ENCODE measurements at places on chromosomes 1 and 21.

DNA sequence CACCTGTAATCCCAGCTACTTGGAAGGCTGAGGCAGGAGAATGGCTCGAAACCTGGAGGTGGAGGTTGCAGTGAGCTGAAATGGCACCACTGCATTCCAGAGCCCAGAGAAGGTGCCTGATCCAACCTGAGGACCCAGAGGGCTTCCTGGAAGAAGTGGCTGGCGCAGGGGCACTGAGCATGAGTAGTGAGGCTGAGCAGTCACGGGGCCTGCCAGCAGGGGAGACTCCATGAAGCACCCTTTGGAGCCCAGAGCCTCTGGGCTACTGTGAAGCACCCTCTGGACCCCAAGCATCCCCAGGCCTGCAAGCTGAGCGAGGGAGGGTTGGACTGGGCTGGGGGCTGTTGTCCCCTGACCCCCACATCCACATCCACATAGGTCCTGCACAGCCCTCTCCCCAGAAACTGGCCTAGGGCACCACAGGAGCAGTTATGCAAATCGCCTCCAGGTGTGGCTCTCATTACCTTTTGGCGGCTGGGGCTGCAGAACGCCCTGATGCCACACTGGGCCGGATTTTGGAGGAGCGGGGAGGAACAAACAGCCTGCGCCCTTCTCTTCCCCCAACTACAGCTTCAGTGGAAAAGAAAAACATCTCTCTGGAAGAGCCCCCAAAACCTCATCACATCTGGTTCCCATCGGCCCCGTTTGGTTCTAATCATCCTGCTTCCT lies 78.2 kb upstream of the TARDBP start:
- no peak for DNase-seq

- DNase-seq = no peak
Measured at GRCh38 chr1:114192328-114192727, 38.7 kb upstream of the SYT6 start.

DNA sequence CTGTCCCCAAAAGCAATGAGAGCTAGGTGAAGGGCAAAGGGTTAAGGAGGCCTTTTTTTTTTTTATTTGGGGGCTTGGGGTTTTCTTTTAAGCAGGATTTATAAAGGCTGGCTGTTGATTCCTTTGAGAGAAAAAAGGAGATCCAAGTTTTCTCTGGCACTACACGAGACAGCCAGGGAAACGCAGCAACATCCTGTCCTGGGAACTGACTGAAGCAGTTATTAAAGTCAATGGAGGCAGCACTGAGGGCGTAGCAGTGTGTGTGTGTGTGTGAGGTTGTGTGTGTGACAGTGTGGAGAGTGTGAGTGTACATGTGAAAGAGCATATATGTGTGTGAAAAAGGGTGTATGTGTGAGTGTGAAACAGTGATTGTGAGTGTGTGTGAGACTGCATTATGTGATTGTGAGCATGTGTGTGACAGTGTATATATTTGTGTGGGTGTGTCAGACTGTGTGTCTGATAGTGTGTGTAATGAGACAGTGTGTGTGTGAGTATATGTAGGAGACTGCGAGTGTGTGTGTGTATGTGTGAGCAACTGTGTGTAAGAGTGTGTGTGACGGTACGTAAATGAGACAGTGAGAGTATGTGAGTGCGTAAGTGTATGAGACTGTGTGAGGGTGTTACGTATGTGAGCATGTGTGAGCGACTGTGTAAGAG lies 65.9 kb upstream of the TIAM1 start:
- DNase-seq = no peak

- DNase-seq = no peak
Measured at GRCh38 chr1:79128722-79129121, 122.2 kb upstream of the ADGRL4 start.

DNA sequence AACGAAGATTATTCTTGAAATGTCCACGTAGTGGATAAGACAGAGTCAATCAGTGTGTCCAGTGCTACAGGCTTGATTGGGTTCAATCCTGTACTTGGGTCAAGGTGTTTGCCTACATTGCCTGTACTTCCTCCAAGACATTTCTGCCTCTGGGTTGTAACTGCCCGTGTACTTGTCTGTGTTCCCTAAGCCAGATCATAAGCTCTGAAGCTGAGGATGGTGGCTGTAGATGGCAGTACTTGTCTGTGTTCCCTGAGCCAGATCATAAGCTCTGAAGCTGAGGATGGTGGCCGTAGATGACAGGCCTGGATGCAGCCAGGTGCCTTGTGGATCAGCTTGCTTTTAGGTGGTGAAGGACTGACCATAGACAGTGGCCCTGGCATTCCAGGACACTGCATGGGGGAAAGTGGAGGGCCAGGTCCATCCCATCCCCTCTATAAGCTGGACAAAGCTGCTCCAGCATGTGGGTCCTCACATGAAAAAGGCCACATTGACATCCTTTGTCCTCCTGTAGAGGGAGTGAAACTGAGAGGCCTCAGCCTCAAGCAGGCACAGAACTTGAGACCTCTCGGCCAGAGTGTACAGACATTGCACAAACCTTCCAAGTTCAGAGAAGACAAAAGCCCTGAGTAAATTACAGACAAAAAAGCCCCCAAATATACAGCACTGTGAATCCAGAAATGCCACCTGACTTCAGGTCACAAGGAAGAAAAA lies 2.0 kb upstream of the SRM start:
- no peak for DNase-seq

GRCh38 chr21:25461725-25462124 lies 145.6 kb downstream of the MRPL39 start:
- no peak for DNase-seq

DNA sequence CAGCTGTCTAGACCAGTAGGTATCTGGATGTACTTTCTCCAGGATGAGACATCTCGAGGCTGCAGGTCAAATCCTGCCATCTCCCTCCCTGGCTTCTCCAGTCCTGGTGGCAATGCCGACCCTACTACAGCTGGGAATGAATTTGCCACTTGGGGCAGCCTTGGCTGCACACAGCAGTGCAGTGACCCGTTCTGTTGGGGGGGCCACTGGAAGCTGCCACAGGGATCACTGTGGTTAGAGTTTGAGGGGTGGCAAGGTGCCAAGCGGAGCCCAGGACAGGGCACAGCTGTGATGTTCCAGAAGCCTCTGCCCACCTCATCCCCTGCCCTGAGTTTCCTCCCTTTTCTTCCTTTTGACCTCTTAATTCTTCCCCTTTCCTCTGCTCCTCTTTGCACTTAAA lies 17.1 kb downstream of the COL6A2 start:
- DNase-seq = no peak

GRCh38 chr1:48673332-48674105 lies 103.2 kb downstream of the BEND5 start:
- DNase-seq = no peak

DNA sequence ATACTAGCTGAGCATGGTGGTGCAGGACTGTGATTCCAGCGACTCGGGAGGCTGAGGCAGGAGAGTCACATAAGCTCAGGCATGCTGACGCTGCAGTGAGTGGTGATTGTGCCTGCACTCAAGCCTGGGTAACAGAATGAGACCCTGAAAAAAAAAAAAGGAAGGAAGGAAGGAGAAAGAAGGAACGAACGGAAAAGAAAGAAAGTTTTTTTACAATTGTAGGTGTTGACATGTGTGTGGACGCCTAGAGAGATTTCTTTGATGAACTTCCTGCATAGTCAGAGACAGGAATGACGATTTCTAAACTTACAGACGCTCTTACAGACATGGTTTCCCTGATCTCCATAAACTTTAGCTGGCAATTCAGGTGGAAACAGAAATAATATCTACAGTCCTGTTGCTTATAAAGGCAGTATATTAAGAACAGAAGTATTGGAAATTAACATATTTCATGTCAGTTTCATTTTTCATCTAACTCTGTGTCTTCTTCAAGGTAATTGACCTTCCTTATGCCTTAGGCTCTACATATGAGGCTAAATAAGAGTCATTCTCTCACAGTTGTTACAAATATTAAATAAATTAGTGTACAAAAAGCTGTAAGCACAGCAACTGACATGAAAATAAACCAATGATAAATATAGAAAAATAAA lies 4.1 kb downstream of the SAMSN1 start:
- peak; percentile 10 for DNase-seq
